GM04504 (cell line): ENCODE measurements at places on chromosomes 1 and 21.

DNA sequence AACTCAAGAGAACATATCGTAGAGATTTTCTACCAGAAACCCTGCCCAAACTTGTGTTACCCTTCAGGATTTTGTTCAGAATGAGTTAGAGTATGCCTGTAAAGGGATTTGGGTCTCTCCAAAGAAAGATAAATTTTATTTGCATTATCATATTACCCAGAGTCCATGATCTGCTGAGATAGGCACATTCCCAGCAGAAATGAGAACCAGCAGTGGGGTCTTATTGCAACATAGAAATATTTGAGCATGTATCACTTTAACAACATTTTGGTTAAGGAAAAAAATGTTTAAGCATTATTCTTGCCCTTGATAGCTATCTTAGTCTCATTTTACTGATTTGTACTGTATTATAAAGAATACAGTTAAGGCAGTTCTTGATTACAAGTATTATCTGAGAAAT, 10.6 kb downstream of the VCAM1 start:
- no peak for DNase-seq

GRCh38 chr1:3524556-3525203, 70.2 kb downstream of the ARHGEF16 start:
- no peak for DNase-seq

DNA sequence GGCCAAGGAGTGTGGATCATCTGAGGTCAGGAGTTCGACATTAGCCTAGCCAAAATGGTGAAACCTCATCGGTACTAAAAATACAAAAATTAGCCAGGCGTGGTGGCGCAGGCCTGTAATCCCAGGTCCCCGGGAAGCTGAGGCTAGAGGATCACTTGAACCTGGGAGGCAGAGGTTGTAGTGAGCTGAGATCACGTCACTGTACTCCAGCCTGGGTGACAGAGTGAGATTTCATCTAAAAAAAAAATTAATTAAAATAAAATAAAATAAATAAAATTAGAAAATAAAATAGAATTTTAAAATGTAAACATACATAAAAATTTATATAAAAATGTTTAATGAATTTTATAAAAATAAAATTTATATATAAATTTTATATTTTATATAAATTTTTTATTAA, 5.8 kb upstream of the VPS26C start:
- DNase-seq = no peak

- no peak for DNase-seq
These were observed 559 bp downstream of the RBBP4 start for GRCh38 chr1:32651461-32652073.

- DNase-seq = no peak
These were observed 81.1 kb upstream of the GREM2 start for GRCh38 chr1:240693036-240693435.

- no peak for DNase-seq
These were observed 112.1 kb downstream of the RUNX1 start for GRCh38 chr21:34936883-34937563.

DNA sequence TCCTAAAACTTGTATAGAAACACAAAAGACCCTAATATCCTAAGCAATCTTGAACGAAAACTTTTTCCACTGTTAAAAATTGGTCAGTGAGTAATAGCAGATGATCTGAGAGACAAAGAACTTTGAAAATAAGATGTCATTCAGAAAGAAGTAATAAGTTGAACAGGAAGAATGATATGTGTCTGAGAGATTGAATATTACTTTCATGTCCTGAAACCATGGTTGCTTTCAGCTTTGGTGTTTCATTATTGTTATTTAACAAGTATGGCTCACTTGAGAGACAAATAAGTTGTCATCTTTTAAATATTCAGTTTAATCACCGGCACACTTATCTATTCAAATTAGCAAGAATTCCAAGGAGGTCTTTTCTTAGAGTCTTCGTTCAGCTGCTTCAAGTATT, 11.4 kb downstream of the PRKACB start:
- DNase-seq = no peak

DNA sequence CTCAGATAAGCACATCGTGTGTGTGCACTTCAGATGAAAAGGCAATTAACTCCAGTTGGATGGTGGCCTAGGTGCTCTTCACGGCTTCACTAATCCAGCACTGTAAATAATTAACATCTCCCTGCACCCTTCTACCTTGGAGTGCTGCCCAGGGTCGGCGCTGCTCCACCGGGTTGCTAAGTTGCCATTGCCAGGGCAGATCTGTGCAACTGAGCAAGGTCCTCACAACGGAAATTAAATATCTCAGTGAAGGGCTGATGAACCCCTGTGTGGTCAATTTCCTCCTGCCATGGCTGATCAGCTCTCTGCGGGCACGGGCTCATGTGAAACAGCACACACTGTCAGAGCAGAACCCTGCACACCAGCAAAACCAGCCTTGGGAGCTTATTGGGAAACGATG, 63.2 kb downstream of the SYDE2 start:
- no peak for DNase-seq
